ENCODE measurements at places on chromosomes 5 and 9.

- DNase-seq: no peak
Measured at GRCh38 chr5:37771203-37771611, 68.6 kb downstream of the GDNF start.

DNA sequence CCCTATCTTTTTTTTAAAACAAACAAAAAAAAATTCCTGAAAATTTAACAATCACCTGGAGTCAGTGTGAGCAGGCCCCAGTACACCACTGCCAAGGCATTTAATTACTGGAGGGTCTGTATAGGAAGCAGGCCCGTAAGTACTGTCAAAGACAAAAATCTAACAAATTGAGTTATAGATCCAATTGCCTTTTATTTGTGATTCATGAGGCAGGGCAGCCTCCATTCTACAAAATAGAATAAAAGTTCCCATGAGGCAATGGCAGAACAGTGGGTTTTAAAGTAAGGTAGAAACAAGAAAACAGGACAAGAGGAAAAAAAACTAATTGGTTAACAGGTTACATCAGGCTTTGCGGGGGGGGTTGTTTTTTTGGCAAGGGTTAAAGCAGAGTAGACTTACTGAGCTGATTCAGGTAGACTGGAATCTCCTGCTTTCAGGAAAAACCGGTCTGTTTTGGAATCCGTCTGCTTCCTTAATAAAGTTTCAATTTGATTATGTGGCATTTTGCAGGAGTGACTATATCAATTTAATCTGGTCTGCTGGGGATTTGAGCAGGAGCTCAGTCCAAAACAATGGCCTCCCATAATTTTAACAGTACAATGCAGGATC, 48.9 kb downstream of the AUH start:
- no peak for DNase-seq

DNA sequence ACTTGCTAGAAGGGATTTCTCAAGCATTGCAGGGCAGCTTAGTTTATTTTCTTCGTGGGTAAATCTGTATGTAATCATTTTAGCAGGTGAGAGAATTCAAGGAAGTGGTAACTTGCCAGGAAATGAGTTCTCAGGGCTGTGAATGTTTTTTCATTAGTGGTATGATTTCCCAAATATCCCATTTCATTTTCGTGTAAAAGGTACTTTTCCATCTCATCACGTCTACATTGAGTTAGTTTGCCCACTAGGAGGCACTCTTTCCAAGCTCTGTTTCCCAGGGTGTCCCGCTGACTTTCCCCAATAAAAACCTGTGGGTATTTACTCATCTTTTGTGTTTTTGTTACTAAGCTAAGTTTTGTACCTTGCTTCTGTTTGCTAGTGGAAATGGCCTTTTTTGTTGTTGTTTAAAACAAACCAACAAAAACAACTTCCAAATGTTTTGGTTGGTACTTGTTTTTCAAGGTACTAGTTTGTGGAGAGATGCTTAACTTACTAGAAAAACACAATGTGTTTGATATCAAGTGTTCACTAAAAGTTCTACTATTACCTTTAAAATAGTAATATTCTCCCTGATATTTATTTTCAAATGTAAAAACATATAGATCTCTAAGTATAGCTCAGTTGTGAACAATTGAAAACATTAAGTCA, 373.6 kb downstream of the ADGRV1 start:
- DNase-seq: peak; percentile 6

DNA sequence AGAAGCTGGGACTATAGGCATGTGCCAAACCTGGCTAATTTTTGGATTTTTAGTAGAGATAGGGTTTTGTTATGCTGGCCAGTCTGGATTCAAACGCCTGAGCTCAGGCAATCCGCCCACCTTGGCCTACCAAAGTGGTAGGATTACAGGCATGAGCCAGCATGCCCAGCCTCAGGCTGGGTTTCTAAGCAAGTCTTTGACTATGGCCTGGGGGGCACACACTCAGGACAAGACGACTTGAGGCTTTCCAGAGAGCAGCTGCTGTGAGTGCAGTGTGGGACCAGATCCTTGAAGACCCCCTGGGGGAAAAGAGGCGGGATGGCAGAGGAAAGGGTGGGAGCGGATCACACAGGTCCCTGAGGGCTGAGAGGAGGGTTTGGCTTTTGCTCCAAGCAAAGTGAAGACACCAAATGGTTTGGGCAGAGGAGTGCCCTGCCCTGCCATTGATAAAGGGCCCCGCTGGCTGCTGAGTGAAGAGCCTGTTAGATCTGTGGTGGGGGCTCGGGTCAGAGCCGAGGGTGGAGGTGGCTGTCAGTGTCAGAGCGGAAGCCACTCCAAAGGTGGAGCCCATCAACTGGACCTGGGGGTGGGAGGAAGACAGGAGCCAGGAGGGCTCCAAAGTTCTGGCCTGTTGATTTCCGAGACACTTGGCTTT, 46.8 kb upstream of the FUBP3 start:
- DNase-seq: no peak

GRCh38 chr5:100550531-100551051, 15.4 kb downstream of the FAM174A start:
- DNase-seq: no peak

DNA sequence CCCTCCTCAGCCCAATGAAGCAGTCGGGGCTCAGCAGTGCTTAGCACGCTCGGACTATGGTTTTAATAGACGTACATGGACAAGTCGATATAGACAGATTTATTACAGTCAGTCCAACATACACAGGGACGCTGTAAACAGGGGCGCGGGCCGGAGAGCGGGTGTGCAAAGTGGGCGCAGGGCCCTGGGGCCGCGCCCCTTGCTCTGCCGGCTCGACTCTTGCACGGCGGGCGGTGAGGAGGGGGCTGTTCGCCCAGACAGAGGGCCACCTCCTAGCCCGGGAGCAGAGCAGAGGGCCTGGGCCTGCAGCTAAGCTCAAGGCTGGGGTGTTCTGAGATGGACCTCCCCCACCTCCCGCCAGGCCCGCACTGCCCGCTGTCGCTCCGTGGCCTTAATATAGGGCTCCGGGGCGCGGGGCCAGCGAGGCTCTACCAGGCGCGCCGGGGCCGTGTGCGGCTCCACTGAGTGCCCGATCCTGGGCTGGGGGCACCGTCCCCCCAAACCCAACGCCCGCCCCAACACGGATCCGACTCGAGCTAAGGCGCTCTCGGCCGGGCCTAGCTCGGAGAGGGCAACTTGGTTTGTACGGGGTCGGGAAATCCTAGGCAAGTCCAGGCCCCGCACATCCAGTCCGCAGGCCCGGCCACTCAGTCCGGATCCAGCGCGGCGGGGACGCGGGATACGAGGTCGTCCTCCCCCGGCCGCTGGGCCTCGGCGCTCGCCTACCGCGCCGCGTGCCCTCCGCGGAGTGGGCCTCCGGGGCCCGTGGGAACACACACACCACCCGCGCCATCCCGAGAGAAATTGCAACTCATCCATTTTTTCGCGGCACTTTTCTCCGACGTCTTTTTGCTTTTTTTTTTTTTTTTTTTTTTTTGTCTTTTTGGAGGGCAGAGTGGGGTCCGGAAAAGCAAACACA, 6.1 kb downstream of the PITX1 start:
- DNase-seq: no peak

DNA sequence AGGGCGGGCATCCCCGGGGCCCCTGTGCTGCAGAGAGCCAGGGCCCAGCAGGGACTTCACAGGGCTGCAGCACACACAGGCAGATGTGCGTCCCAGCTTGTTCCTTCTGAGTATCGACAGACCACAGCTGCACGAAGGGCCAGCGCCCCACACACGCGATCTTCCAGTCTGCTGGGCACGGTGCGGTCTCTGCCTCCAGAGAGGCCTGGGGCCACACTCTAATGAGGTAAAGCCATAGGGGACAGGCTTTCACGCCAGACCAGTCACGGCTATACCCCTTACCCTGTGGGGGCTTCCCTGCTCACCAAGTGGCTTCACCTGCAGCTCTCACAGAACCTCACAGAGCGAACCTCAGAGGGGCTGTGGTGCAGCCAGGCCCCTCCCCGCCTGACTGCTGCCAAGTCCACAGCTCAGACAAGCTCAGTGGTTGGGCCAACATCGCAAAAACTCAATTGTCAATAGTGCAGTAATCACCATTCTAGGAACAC, 82.2 kb downstream of the SHB start:
- DNase-seq: peak; percentile 38

GRCh38 chr9:6959270-6960000, 201.7 kb downstream of the KDM4C start:
- DNase-seq: no peak

- no peak for DNase-seq
Measured at GRCh38 chr5:8961956-8962355, 583.9 kb downstream of the SEMA5A start.

GRCh38 chr5:172104021-172104420, 84.0 kb downstream of the STK10 start:
- no peak for DNase-seq

- no peak for DNase-seq
Measured at GRCh38 chr9:120212853-120213200, 367.1 kb downstream of the CDK5RAP2 start.

DNA sequence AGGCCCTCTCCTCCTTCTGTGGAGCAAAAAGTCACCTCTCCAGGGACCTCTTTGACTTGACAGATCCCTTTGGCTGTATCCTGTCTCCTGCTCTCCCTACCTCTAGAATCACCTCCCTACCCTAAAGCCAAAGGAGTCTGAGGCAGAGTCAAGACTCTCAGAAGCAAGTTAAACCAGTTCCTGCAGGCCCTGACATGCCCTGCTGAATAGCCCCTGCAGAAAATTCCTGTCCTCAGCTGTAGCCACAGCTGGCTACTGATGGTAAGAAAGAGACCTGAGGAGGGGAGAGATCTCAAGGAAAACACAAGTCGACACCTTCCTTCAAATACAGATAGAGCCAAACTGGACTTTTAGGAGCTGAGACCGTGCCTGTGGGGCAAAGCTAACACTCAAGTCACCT, 23.7 kb upstream of the UBAP2 start:
- no peak for DNase-seq

GRCh38 chr5:16736158-16736995, 119.6 kb upstream of the RETREG1 start:
- DNase-seq: peak; percentile 89

- no peak for DNase-seq
Measured at GRCh38 chr5:115772731-115773475, 43.6 kb downstream of the CDO1 start.

GRCh38 chr5:115977096-115977495, 14.8 kb downstream of the LVRN start:
- no peak for DNase-seq

- DNase-seq: no peak
Measured at GRCh38 chr5:136216230-136216629, 23.3 kb upstream of the SMIM32 start.

DNA sequence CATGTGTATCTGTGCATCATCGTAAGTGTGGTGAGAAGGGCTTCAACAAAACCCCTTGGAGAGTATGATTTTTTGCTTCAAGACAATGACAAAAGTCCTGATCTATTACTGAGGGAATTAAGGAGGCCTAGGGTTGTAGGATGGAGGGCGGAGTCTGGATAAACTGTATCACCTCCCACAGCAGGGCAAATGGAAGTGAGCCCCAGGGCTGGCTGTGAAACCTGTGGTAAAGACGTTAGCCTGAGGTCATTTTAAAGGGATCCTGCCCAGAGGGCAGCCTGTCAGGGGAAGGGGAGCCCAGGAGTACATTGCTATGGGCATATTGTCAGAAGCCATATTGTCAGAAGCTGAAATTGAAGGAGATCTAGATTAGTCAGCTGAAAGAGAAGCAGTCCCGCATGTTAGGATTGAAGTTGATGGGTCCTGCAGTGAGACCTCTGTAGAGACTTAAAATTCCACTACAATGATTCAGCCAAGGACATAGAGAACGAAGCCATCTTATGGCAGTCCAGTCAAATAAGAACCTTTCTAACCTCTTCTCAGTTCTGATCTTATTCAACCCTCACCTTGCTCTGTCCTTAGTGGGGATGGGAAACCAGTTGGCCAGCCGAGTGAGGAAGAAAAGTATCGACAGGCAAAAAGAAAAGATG, 26.9 kb downstream of the ADGRV1 start:
- no peak for DNase-seq

DNA sequence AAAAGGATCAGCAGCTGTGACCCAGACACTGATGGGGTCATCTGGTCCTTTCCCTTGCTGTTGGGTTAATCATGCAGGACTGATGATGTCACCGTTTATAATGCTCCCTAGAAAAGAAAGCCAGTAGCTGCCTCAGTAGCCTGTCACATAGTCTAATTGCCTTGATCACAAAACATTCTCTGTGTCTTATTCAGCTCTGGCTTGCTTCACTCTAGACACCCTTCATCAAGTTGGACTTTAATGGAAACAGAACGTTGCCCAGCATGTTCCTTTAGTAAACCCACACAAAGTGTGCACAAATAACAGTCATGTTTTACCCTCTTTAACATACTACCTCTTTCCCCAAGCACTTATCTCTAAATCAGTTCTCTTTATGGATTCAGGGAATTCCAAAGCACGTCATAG, 170.8 kb downstream of the SGCD start:
- DNase-seq: no peak

DNA sequence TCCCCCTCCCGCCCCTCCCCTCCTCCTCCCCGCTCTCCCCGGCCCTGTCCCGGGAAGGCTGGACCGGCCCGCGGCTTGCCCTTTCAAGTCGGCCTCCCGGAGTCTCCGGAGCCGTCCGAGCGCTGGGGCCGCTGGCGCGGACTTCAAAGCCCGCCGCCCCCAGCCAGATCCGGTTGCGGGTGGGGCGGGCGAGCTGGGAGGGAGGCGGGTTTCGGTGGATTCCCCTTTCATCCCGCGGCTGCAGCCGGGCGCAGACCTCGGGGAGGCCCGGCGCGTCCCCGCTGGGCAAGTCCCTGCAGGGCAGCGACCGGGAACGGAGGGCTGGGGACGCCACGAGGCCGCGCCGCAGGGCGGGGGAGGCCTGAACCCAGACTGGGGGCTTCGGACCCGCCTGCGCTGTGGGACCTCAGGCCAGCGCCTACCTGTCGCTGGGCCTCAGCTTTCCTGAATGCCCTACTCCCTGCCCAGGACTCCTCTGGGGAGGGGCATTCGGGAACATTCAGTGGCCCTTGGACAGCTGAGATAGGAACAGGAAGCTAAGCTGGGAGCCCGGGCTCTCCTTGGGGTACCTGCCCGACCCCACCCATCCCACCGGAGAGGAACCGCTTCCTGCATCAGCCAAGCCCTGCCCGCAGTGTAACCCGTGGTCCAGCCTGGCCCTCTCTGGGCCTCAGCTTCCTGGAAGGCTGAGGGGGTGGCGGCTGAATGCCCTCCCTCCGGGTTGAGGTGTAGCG, 23.4 kb downstream of the C9orf50 start:
- DNase-seq: no peak

DNA sequence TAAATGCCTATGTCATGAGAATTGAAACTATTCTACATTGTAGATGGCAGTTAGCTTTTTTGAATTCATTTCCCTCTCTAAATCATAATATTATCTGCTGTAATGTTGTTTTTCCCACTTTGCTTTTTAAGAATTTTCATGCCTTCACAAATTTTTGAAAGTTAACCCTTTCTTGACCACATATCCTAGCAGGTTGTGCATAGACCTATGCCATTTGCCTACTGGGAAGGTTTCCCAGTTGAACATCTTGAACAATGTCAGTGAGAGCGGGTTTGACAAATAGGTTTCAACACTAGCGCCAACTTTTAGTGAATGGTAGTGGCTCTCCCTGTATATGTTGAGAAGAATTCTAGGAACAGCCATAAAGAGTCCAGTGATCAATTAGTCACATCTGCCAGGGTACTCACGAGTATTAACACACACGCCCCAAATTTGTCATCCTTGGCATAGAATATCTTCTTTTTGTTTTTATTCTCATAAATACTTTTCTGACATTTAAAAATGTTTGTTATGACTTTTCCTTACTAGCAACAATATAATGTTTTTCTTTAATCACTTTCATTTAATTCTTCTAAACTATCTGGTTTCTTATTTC, 307.6 kb downstream of the PJA2 start:
- no peak for DNase-seq
